ENCODE measurements at places on chromosomes 1 and 21.

GRCh38 chr1:156668801-156669637, 8.2 kb downstream of the NES start:
- no peak for DNase-seq

DNA sequence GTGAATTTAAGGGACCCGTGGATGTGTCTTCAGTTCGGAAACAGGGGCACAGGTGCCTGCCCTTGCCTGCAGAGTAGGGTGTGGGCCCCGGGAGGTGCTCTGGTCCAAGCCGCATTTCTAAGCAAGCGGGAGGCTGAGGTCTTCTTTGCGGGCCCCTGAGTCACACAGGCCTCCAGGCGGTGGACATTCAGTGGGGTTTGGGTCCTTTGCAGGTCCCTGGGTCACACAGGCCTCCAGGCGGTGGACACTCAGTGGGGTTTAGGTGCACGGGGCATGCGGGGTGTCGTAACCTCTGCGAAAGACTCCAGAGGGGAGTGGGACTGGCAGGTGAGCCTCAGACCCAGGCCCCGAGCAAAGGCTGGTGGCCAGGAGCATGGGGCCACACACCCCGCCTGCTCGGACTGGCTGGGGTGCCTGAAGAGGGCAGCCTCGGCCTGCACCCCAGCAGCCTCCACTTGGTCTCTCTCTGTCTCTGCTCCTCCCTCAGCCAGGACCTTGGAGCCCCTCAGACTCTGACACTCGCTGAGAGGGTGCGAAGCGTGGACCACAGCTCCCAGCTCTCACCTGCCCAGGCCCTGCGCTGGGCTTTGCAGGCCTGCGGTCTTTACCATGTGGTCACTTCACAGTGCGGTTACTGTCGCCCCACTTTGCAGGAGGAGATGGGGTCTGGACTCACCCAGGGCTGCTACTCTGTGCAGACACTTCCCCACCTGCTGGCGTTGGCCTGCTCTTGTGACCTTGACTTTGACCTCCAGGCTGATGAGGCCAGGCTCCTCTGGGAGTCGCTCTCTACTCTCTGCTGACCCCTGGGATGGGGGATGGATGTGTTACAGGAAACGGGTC, 6.0 kb upstream of the AGPAT3 start:
- DNase-seq: no peak

GRCh38 chr1:60864722-60865121, 217.6 kb upstream of the NFIA start:
- DNase-seq: no peak

- peak; percentile 76 for DNase-seq
Measured at GRCh38 chr1:24955161-24955560, 25.1 kb upstream of the RUNX3 start.

GRCh38 chr1:12183095-12183794, 16.5 kb downstream of the TNFRSF1B start:
- no peak for DNase-seq
